Stimulated activated CD8-positive, alpha-beta memory T cell treated with anti-CD3 and anti-CD28 coated beads, Interleukin-15, amount 100 ng/mL, for 1 hour (primary cell): ENCODE measurements at places on chromosomes 5 and 9.

- DNase-seq: no peak
Observed at GRCh38 chr9:99811598-99812383, 9.9 kb upstream of the NR4A3 start.

DNA sequence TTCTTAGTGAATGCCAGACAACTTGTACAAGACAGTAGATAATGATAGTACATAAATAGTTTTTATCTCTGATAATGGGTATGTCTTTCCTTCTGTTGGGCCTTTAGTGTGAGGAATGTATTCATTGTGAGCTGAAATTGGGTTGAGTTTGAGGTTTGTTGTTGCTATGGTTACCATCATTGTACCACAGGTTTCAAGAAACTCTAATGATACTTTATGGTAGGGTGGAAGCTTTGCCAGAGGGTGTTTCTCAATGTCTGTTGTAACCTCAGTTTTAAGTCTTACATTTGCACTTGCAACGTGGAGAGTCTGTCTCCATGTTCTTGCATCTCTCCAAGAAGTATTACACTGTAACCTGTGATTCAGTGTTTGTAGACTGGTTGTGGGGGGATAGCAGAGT lies 1550.1 kb downstream of the MAT2B start:
- no peak for DNase-seq

DNA sequence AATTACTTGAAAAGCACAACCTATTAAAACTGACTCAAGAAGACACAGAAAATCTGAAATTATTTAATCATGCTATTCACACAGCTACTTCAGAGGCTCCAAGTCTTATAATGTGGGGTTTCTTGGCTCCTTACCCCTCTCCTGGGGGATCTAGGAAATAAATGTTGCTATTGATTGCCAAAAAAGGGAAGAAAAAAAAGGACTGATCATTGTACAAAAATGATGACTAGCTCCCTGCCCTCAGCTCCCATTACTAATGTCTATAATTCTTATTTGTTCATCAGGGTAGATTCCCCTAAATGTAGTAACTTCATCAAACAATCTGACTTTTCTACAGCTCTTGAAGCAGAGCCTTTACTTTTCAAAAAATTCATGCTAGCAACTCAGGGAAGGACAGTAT lies 3.3 kb upstream of the SMC5 start:
- no peak for DNase-seq

DNA sequence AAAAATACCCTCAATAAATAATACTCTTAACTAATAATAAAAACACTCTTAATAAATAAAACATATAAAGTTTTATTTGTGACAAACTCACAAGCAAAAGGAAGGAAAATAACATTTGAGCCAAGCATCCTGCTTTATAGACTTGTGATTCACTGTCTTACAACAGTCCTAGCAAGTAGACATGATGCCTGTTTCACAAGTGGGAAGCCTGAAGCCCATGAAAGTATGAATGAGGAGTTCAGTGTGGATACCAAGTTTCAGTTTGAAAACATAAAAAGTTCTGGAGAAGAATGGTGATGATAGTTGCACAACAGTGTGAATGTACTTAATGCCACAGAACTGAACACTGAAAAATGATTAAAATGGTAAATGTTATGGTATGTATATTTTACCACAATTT lies 10.9 kb downstream of the HABP4 start:
- no peak for DNase-seq

- DNase-seq: no peak
Observed at GRCh38 chr5:143665866-143666265, 146.1 kb upstream of the HMHB1 start.

DNA sequence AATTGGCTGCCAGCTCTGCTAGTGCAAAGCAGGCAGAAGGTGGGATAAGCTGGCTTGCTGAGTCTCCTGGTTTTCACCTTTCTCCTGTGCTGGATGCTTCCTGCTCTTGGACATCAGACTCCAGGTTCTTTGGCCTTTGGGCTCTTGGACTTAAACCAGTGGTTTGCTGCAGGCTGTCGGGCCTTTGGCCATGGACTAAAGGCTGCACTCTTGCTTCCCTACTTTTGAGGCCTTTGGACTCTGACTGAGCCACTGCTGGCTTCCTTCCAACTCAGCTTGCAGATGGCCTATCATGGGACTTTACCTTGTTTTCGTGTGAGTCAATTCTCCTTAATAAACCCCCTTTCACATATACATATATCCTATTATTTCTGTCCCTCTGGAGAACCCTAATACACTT lies 1293.9 kb upstream of the CDH6 start:
- DNase-seq: no peak

- DNase-seq: no peak
Observed at GRCh38 chr5:158033076-158033475, 174.1 kb upstream of the CLINT1 start.

- no peak for DNase-seq
Observed at GRCh38 chr5:125258615-125259014, 512.2 kb upstream of the ZNF608 start.

- DNase-seq: no peak
Observed at GRCh38 chr5:170491479-170491878, 12.3 kb upstream of the KCNIP1 start.

GRCh38 chr5:11075035-11075805 lies 314.2 kb upstream of the DAP start:
- no peak for DNase-seq

DNA sequence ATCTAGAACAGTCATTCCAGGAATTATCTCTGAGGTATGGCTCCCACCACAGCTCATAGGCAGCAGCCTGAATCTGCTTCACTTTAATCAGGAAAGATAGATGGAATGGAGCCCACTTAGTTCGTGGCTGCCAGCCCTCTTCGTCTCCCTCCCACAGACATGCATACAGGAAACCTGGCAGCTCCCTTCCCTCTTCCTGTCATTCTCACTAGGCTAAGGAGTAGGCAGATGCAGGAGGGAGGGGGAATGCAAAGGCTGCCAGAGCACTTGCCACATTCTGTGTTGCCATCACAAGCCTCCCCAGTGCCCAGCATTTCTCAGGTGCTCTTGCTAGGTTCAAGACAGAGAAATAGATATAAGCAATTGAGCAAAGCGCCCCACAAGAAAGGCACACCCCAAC lies 378.9 kb downstream of the ELAVL2 start:
- no peak for DNase-seq

DNA sequence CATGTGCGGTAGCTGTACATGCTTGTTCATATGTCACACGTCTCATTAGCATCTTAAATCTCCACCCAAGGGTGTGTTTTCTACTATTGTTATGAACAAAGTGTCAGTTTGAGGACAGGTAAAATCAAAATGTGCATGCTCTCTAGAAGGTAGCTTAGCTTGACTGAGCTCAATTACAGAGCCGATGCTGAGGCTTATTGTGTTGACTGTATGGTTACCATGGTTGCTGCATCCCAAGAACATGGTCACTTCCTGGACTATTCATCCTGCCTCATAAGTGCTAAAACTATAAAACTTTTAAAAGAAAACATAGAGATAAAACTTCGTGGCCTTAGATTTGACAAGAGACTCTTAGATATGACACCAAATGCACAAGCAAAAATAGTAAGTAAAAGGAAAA lies 426.1 kb upstream of the CTNND2 start:
- DNase-seq: no peak

DNA sequence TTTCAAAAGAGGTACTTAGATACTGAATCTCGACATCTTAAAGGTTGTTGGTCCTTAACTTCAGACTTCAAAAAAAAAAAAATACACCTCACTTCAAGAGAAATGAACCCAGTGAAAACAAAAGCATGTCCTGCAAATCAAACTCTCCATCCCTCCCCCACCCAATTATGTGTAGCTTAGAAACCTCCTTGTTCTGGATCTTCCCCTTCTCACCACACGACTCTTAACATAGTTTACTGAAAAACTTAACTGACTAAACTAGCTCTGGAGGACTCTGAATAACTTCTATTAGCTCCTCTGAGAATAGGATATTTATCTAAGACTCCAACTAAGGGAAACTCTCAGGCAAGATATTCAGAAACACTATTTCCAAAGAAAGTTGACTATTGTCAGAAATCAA lies 48.7 kb upstream of the HK3 start:
- no peak for DNase-seq

DNA sequence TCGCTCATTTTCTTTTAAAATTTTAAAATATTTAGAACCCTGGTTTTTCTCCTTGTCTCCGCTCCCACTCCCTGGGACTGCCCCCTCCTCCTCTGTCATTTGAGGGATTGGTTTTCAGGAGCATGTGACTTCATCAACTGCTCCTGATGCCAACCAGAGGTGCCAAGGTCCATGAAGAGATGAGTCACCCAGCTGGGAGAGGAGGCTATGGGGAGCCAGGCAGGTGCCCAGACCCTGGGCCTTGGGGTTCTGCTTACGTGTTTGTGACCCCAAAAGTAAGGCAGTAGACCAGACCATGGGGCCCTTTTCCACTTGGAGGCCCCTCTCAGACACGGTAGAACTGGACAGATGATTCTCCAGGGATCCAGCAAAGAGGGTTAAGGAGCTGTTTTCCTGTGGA lies 167.0 kb downstream of the FGF18 start:
- no peak for DNase-seq

DNA sequence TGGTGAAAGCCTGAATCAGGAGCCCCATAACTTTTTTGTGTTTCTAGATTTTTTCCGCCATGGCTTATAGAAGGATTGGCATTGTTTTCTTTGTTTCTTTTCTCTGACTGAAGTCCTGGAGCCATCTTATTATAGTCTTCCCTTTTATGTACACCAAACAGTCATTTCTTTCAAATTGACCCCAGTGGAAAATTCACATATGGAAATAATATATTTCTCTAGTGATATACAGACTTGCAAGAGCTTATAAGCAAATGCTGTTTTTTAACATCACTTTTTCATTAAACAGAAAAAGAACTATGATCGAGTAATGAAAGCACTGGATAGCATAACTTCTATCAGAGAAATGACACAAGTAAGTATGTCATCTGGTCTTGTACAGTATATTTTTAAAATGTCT lies 155.6 kb downstream of the PARP8 start:
- DNase-seq: no peak

DNA sequence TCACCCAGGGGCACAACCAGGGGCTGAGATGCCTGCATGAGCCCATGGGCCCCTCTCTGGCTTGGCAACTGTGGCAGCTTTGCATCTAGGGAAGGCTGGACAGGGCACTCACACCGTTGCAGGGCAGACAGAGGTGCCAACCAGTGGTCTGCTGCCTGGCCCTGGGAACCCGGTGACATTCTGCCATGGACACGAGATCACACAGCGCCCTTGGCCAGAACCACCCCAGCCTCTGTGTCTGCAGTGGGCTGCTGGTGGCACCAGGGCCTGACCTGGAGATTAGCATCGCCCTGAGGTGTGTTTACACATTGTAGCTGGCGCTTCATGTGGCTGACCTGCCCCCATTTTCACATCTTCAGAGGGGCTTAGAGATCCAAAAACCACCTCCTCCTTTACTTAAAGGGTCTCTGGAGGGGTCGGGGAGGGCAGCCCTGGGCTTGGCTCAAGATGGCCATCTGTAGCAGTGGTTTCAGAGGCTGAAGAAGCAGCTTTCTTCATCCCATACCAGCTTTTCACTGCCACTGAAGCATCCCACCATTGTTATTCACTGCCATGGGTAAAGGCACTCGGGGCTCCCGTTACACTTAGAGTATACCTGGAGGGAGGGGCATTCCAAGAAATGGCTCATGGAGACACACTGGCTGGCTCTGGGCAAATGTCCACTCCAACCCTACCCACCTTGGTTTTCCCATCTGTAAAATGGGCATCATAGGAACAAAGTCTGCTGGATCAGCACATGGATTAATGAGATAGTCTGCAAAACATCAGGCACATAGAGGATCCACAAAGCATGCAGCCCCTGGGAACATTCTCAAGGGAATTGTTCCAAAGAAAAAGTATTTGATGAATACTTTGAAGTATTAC lies 11.4 kb downstream of the DCANP1 start:
- DNase-seq: no peak

DNA sequence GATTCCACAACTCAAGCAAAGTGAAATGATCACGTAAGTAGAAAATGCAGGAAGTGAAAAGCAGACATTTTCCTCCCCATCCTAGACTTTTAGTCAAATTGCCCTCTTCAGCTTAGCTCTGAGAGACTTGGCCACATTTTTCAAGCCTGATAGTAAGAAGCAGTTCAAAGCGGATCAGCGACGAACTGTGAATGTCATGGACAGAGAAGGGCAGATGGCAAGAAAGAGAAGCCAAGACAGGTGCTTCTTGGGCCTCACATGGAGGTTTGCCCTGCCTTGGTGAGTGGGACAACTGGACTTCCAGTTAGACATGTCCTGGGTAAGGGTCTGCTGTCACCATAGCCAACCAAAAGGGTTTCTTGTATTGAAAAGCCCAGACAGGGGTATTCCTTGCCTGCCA lies 291.5 kb downstream of the MED10 start:
- DNase-seq: no peak

DNA sequence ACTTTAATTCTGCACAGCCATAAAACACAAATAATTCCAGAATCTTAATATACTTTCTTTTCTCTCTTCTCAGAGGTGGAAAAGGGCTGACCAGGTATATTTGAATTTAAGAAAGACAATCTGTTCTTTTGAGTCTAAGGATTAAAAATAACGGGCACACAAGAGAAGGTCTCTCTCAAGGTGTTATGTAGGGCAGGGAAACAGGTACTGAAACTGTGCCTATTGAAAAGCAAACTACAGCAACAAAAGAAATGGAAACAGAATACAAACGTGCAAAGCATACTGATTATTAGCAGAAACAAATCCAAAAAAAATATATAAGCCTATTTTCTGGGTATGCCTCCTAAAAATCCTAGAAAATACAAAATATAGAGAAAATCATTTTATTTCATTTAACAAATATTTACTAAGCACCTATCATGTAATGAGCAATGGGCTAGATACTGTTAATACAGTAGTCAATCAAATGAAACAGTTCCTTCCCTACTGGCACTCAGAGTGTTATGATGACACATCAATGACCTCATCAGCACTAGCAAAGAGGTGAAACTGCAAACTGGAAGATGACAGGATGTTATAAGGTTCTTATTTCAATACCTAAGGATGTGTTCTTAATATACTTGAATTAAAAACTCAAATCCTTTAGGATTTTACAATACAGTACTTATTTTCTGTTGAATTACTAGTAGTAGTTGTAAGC lies 87.7 kb downstream of the AUH start:
- no peak for DNase-seq

- DNase-seq: no peak
Observed at GRCh38 chr9:98442114-98442513, 186.7 kb upstream of the TBC1D2 start.

GRCh38 chr9:33475357-33475756 lies 1.6 kb upstream of the NOL6 start:
- DNase-seq: no peak

GRCh38 chr5:171592736-171593135 lies 173.3 kb downstream of the FGF18 start:
- DNase-seq: no peak

DNA sequence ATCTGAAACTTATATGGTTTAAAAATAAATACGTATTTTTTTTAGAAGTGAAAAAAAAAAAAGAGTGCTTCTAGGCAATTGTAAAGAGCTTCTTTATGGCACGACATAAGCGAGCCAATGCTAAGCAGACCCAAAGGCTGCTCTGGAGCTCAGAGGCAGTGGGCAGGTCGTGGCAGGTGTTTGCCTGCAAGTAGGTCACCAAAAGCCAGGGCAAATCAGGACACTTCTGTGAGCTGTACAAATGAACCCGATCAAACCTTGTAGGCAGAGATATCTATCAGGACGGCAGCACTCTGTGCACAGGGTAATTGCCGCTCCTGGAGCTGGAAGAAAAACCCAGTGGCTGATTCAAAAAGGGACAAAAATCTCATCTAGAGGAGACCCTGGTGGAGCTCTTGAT lies 75.9 kb downstream of the IRX2 start:
- no peak for DNase-seq
